Renal cortex interstitium (tissue), 15 donors: ENCODE measurements at places on chromosomes 7 and 10. TPM values are rescaled to one million over a fixed set of nuclear protein-coding genes. Genes with fewer than 3 reads are reported as not detected.

Gene ZNF365
- polyA plus RNA-seq: 0.50 TPM

Gene SP8
- not detected for polyA plus RNA-seq

Gene ELN
- 95.7 TPM for polyA plus RNA-seq

Gene TET1
- 11.0 TPM for polyA plus RNA-seq

Gene RBP4
- 0.98 TPM for polyA plus RNA-seq

Gene CPXM2
- polyA plus RNA-seq: 3.7 TPM

Gene SUN3
- polyA plus RNA-seq: 0.16 TPM

Gene EN2
- 0.18 TPM for polyA plus RNA-seq

- no peak for DNase-seq
Measured at GRCh38 chr7:88391247-88391646, 84.6 kb upstream of the STEAP4 start.

DNA sequence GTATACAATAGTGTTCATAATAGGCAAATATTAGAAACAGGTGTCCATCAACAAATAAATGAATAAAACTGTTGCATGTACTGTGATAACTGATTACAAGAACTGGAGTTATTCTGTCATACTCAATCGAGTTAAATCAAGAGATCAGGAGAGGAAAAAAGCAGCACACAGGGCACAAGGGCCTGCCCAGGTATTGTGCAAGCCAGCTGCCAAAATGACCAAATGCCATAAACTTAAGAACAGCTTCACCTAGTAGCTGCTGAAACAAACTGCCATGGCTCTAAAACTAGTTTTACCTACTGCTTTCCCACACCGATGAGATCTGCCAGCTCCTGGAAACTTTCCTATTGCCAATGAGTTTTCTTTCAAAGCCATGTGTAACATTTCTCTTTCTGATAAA, 12.2 kb downstream of the GSAP start:
- DNase-seq: no peak

- DNase-seq: no peak
Measured at GRCh38 chr10:71817831-71818655, 33.0 kb downstream of the PSAP start.

- no peak for DNase-seq
Measured at GRCh38 chr7:151099486-151100211, 13.4 kb downstream of the AGAP3 start.

DNA sequence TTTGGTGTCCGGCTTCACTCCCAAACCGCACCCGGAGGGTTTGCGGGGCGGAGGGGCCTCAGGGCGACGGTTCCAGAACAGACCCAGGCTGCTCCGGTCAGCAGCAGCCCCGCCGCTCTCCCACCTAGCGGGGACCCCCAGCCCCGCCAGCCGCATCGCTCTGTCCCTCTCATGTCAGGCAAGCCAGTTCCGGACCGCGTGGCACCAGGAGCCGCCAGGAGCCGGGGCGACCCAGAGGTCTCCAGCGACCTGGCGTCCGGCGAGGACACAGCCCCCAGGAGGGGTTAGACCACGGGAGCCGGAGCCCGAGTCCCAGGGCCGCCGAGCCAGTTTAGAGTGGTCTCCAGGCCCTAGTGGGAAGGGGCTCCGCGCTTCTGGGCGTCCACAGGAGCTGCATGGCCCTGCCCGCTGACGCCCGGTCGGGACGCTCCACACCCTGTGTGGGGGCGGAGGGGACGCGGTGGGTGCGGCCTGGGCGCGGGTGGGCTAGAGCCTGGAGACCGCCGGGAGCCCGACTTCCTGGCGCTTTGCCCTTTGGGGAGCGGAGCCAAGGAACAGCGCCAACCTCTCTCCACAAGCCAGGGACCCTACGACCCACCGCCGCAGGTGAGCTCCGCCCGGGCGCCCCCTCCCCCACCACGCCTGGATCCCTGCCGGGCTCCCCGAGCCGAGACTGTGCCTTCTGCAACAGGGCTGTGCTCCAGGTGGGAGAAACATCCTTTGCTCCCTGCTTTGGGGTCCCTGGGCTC, 43.4 kb downstream of the ZNF117 start:
- DNase-seq: no peak

DNA sequence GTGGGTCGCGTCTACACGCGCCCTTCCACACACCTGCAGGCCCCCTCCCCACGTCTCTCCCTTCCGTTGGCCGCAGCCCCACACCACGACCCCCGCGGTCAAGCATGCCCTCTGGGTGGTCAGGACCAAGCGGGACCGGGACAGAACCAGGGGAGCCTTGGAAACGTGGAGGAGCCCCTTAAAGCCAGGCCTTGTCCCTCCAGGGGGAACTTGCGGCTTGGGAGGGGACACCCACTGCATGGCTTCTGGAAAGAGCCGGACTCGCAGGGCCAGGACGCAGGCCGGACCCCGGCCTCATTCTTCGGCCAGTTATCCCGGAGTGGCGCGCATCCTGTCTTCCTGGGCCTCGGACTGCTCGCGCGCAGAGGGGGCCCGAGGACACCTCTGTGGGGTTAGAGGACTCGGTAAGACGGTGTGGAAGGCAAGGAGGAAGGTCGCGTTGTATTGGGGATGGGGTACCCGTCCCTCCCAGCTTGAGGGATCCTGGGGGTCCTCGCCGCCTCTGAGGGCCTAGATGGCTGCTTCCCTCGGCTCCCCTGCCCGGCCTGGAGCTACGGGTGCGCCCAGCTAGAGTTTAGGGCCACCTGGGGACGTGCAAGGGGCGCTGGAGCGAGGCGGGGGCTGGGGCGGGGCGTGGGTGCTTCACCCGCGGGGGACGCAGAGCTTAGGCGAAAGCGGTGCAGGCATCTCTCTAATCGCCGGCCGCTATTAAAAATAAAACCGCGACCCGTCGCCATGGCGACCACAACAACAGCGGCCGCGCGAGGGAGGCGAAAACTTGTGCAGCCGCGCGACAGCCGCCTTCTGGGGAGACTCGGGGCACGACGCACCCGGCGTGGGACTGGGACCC, 1.8 kb upstream of the PDGFA start:
- no peak for DNase-seq

GRCh38 chr10:116207690-116208089, 65.3 kb downstream of the GFRA1 start:
- DNase-seq: no peak

DNA sequence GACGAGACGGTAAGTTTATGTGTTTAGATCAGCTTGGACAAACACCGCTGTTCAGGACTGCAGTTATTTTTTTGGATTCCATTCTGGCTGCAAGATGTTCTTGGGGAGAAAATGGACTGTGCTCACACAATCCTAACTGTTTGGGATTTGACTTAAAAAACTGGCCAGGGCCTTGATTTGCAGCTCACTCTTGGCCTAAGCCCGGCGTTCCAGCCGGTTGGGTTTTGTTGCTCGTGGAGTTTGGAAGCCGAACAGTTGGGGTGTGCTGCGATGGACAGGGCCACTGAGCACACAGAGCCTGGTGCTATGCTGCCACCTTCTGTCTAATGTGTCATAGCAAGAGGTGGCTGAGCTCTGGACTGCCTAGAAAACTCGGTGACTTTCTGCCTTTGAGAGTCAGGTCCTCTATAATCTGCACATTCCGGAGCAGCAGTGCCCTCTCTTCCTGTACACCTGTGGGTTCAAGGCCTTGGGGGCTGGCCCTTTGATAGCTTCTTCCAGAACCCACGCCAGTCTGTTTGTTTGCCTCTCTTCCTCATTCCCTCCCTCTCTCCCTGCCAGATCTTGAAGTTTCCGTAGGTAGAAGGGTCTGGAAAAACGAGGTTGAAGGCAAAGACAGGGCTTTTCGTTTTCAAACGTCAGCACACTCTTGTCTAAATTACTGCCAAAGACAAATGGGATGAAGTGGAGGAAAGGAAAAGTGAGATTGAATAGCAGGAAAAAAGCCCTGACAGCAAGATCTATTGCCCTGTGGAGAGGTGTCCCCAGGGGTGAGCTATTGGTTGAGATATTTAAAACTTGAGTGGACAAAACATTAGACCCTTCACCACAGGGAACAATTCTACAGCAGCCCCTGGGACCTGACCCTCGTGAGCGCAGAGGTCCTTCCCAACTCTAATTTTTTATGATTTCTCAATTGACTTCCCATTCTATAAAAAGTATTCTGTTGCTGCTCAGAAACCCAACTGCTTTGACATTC, 167.5 kb upstream of the HABP2 start:
- DNase-seq: peak; percentile 90
